Uterus (tissue), 4 donors: ENCODE measurements at places on chromosomes 7 and 10. TPM values are rescaled to one million over a fixed set of nuclear protein-coding genes. Genes with fewer than 3 reads are reported as not detected.

DNA sequence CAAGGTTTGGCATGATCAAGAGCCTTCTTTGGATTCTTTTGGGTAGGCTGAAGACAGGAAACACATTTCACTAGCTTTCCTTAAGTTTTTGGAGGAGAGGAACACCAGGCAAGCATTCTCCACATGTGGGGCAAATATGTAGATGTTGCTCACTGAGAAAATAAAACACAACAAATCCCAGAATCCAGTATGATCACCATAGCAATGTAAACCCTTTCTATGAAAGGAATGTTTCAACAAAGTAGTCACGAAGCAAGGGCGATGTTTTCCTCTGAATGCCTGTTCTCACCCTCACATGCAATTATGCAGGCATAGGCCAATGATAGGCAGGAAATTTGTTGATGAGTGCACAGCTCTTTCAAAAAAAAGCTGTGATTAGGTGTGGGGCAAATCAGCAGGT lies 20.5 kb upstream of the CEP41 start:
- no peak overlapping the region for H3K27ac ChIP-seq
- DNase-seq = no peak
- H3K36me3 ChIP-seq = no peaks in the 10 kb centered on the region
- no peaks in the 10 kb centered on the region for H3K27me3 ChIP-seq

The MCMBP gene
- 69.4 TPM for total RNA-seq

GRCh38 chr10:84590327-84591193 lies 262.2 kb downstream of the CCSER2 start:
- no peak for DNase-seq
- H3K4me3 ChIP-seq = no peak overlapping the region
- no peaks in the 10 kb centered on the region for H3K27me3 ChIP-seq
- H3K27ac ChIP-seq = no peak overlapping the region
- H3K4me1 ChIP-seq = no peaks in the 10 kb centered on the region
- no peaks in the 10 kb centered on the region for H3K36me3 ChIP-seq

- DNase-seq = no peak
- H3K27me3 ChIP-seq = no peaks in the 10 kb centered on the region
- no peaks in the 10 kb centered on the region for H3K36me3 ChIP-seq
- no peak overlapping the region for H3K27ac ChIP-seq
- no peak overlapping the region for H3K4me3 ChIP-seq
Measured at GRCh38 chr7:95619517-95619916, 23.2 kb upstream of the PDK4 start.

- no peak overlapping the region for H3K4me3 ChIP-seq
- H3K27me3 ChIP-seq = no peaks in the 10 kb centered on the region
- DNase-seq = no peak
Measured at GRCh38 chr7:151273651-151274390, 25.3 kb upstream of the SMARCD3 start.
